NCI-H1436 (cell line): ENCODE measurements at places on chromosomes 5 and 9.

GRCh38 chr9:35882996-35883395, 12.8 kb upstream of the OR13J1 start:
- no peak for DNase-seq

- no peak for DNase-seq
These were observed 178.8 kb upstream of the CDH10 start for GRCh38 chr5:24823625-24824024.

- DNase-seq, result no peak
These were observed 51.3 kb downstream of the BAAT start for GRCh38 chr9:101333490-101333889.

- DNase-seq, result no peak
These were observed 269.9 kb downstream of the TLR4 start for GRCh38 chr9:117974108-117974507.

DNA sequence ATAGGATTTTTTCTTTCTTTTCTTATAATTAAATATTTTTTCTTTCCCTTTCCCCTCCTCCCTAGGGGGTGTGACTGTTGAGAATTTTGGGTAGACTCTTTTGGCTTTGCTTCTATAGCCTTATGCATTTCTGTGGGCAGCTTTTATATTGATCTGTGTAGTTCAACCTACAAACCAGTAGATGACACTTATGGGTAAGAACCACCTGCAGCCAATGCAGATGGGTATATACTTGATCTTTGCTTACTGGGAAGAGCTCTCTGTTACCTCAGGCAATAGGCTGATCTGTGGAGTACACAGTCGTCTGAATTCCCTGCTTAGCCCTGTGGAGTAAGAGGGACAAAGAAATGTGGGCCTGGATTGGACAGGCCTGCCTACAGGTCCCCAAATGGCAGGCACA, 102.7 kb upstream of the STARD4 start:
- DNase-seq, result no peak

GRCh38 chr5:107378218-107378899, 292.4 kb downstream of the EFNA5 start:
- no peak for DNase-seq
